ENCODE measurements at places on chromosomes 4 and X.

GRCh38 chr4:170057866-170058265, 31.7 kb upstream of the MFAP3L start:
- no peak for DNase-seq

- no peak for DNase-seq
These were observed 66.2 kb upstream of the GYPA start for GRCh38 chr4:144206711-144207110.

DNA sequence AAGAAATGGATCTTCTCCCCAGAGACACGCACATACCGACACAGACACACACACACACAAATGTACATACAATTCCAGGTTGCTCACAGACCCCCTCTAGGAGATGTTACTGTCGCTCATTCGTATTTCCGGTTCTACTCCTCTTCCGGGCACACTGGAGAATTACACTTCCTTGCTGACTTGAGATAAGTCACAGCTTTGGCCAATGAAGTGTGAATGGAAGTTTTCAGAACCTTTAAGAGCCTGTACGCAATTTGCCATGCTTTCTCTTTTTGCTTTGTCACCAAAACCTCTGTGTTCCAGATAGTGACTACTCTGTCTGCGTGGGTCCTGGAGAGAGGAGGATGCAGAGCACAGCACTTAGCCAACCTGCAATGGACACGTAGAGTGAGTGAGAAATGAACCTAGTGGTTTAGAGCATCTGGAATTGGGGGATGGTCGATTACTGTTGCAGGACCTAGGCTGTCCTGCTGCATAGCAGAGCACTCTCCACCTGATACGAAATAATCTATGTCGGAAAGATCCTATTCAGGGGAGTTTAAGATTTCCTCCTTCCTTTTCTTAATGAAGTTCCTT, 239.5 kb upstream of the TET2 start:
- DNase-seq = no peak

DNA sequence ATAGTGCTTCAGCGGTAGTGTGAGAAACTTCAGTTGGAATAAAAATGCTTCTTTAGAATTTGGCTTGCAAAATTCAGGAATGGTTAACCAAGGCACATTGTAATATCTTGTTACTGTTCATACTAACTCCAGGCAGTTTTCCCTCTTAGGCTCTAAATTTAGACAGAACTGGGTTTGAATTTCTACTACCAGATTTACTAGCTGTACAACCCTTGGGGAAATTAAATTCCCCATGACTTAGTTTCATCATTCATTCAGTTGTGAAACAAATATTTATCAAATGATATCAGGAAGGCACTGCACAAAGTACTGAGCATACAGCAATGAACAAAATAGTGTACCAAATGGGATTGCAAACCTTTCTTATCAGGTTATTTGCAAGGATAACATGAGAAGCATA, 135.0 kb upstream of the IL15 start:
- DNase-seq = no peak

- DNase-seq = no peak
These were observed 33.4 kb downstream of the ANXA3 start for GRCh38 chr4:78584863-78585547.

GRCh38 chrX:101136235-101136634, 38.2 kb downstream of the CENPI start:
- no peak for DNase-seq

- no peak for DNase-seq
These were observed 17.0 kb downstream of the PAQR3 start for GRCh38 chr4:78922207-78922606.

DNA sequence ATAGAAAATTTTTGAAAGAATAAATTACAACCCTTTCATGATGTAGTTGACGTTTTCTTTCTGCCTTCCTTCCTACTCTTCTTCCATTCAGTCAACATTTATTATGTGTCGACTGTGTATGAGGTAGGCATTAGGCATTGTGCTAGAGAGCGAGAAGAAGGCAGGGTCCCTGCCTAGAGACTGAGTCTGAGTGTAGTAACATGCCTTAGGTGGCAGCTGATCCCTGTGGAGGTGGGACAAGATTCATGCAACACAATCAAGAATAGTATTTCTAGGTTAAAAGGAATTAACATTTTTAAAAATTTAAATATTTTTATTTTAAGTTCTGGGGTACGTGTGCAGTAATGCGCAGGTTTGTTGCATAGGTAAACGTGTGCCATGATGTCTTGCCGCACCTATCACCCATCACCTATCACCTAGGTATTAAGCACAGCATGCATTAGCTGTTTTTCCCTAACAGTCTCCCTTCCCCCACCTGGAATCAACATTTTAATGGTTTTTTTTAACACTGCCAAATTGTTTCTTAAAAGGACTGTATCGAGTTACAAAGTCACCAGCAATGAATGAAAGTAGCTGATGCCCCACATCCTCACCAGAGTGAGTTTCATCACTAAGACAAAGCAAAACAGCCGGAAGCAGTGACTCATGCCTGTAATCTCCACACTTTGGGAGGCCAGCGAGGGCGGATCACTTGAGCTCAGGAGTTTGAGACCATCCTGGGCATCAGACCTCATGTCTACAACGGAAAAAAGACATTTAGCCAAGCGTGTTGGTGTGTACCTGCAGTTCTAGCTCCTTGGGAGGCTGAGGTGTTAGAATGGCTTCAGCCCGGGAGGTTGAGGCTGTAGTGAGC, 84.0 kb downstream of the WWC2 start:
- DNase-seq = no peak

DNA sequence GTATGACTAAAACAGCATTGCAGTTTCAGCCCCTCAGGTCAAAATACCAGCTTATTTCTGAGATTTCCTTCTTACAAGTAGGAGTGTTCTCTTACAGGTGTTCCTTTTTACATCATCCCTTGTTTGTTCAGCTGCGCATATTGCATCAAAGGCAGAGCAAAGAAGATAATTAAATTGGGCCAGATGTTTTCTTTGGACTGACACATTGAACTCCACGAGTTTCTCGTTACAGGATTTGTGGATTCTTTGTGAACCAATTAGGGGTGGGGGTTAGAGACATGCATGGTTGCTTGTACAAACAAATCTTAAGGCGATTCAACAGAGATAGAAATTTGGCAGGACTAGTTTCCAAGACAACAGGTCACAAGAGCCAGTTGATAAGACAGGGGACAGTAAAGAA, 95.7 kb downstream of the SPANXN4 start:
- DNase-seq = no peak

DNA sequence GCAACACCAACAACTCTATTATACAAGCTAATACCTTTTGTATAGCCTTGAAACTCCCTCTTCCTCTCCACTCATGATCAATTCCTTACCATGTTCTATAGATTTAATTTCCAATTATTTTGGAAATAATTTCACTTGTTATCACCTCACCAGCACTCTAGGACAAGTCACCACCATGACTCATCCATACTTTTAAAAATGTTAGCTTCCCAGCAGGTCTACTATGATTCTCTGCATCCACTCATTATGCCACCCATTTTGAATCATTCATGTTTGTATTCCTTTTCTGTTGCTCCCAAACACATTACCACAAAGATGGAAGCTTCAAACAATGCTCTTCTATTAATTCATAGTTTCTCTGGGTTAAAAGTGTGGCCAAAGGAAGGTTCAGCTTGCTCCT, 469.6 kb downstream of the PDGFC start:
- DNase-seq = no peak

- no peak for DNase-seq
These were observed at the start of gene KLHL13 for GRCh38 chrX:118116713-118117550. TSS of gene KLHL13 (minus strand) at chrX:118116810. CDS start at chrX:118028473, 88,337 bp downstream.

DNA sequence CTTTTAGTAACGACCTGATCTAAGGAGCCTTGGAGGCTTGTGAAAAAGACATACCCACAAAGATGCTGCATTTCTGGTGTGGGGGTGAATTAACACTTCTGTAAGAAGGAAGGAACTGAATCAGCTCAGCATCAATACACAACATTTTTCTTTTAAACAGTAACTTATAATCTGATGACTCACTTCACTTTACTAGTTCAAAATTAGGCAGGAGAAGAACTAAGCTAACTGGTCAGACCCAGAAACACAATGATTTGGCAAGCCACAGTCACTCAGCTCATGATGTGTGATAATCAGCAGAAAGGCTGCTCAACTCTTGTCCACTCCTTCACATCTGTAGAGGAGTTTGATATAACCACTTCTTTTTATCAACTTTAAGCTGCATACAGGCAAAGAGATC, 4.6 kb downstream of the MMAA start:
- DNase-seq = no peak

DNA sequence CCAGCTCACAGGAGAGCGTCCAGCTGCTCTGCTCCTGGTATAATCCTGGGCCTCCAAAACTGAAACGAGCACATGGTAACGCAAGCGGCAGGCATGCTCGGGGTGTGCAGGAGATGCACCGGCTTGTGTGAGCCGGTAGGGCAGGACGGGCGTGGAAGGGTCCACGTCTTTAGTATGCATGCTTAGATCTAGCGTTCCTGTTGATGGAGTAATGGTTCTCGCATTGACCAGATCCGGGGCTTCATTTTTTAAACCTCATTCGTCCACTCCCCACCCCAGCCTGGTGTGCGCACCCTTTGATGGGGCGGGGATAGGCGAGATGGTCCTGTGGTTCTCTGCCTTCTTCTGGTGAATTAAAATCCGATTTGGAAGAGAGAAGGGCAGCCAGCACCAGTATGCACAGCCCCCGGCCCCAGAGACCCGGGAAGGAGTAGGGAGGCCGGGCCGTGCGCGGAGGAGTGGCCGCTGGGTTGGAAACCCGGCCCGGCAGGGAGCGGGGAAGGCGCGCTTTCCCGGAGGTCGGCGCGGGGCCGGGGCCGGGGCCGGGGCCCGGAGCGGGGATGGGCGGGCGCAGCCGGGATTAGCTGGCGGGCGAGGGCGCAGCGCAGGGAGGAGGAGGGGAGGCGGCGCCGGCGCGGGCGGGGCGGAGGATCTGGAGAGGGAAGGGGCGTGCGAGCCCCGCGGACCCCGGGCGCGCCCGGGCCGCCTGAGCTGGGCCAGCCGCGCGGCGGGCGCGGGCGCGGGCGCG, 39.9 kb downstream of the FAM149A start:
- no peak for DNase-seq

GRCh38 chrX:123959281-123960063, 2.0 kb upstream of the STAG2 start:
- DNase-seq = no peak

- DNase-seq = no peak
These were observed 70.2 kb upstream of the BCOR start for GRCh38 chrX:40167850-40168479.

GRCh38 chr4:27524224-27524623, 663.6 kb downstream of the STIM2 start:
- DNase-seq = no peak

- no peak for DNase-seq
These were observed 19.7 kb downstream of the TRIM2 start for GRCh38 chr4:153223930-153224329.

DNA sequence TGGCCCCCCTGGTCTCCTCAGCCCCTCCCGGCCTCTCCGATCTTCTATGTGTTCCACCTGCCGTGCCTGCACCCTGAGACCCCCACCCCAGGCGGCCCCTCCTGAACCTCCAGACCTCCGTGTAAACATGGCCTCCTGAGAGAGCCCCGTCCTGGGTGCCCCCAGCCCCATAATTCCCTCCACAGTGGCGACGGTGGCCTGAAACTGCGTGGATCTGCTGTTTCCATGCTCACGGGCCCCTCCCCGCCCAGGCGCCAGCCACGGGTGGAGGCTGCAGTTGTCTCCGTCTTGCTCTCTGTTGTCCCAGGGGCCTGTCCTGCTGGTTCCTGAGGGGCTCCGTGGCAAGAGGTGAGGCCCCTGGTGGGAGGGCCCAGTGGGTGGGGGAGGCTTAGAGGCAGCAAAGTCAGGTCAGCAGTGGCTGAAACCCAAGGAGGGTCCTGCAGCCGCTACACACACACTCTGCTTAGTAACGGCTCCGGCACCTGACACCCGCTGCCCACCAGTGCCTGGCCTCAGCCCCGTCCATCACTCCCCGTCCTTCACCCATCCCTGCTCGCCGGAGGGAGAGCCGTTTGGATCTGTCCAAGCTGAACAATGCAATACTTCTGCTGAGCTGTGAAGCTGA, 75.8 kb downstream of the FAM53A start:
- no peak for DNase-seq

- DNase-seq = no peak
These were observed 15.8 kb upstream of the MPC1L start for GRCh38 chrX:40607381-40607780.

DNA sequence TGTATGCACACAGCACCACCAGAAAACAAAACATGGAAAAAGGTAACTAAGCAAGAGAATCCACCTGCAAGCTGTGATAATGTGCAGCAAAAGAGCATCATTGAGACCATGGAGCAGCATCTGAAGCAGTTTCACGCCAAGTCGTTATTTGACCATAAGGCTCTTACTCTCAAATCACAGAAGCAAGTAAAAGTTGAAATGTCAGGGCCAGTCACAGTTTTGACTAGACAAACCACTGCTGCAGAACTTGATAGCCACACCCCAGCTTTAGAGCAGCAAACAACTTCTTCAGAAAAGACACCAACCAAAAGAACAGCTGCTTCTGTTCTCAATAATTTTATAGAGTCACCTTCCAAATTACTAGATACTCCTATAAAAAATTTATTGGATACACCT, 90.2 kb downstream of the TET2 start:
- DNase-seq = no peak

DNA sequence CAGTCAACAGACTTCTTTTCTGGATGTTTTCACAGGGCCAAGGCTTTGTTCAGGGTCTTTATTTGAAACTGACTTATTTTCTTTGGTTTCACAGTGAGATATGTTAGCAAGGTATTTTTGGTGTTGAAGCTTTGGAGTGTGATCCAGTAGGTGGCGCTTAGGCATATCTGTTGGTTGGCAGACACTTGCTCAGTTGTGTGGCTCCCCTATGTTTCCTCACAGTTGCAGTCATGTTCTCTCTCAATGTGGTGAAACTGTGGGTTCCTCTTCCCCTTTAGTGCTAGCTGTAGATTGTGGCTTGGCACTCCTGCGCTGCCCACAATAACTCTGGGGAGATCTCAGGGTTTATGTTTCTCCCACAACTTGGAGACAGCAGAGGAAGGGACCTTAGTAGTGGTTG, 460.8 kb downstream of the SLITRK2 start:
- DNase-seq = no peak

GRCh38 chrX:131901546-131901945, 121.6 kb upstream of the STK26 start:
- DNase-seq = no peak

DNA sequence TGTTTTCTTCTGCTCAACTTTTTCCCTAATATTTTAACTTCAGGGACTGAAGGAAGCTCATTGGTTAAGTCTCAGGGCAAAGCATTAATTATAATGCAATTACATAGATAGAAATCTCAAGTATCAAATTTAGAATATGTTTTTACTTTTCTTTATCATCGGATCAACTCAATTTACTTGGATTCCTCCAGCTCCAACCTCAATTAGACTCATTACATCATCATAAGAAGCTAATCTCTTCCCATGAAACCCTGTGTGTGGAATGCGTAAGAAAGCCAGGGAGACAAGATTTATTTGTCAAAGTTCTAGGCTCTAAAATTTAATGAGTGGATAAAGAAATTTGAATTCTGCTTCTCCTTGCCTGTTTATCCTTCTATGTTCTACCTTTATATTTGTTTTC, 918.4 kb downstream of the ADGRL3 start:
- DNase-seq = no peak

Data from urinary bladder (tissue), 4 donors.